Cerebellum (tissue), 4 donors: ENCODE measurements at places on chromosomes 4 and X.

DNA sequence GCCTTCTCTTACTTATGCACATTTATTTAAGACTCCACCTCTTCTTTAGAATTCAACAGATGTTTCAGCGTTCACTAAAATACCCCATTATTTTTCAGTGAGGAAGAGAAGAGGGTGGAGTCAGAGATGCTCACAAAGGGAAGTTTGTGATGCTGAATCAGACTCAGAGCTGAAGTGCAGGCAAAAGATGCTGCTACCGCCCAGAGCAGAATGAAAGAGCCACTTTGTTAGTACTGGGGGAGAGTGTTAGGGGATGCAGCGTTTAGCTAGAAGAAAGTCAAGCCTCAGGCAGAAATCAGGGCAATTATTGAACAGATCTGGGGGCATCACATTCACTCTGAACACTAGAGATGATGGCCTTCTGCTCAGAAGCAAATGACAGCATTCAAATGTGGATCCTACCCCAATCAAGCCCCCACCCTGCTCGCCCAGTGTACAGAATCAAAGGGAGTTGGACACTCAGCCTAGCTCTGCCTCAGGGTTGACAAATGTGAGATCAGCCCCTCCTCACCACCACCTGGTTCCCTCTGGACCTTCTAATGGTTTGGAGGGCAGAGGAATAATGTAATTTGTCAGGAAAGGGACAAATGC lies 138.3 kb downstream of the UNC5C start:
- no peak for DNase-seq

DNA sequence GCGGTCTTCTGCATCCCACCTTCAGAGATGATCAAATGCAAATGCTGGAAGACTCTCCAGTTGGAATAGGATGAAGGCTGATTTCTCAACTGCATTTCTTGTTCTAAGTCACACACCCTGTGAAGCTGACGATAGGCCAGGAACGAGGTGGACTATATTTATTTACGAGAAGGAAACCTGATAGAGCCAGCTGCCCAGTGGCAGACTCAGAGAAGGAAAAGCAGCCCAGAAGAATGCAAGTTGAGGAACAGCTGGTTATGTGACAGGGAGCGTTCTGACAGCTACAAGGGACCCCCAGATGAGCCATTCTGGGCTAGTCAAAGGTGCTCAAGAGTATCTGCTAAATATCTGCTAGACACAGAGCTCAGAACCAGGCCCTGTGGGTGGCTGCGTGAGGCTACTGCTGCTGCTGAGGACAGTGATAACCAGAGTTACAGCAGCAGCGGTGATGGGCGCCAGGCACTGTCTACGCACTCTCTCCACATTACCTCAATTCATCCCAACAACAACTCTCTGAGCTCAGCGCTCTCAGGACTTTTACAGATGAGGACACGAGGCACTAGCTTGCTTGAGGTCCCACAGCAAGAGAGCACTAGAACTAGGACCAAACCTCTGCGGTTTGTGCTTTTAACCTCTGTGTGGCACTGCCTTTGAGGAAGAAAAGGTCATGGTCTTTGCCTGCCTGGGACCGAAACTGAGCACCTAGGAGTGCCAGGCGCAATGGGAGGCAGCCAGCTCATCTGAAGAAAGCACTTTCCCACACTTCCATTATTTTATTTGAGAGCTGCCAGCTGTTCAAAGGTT lies 69.0 kb downstream of the GATB start:
- DNase-seq: no peak

GRCh38 chrX:16445166-16445752 lies 204.7 kb upstream of the S100G start:
- no peak for DNase-seq

- DNase-seq: no peak
Measured at GRCh38 chr4:143375326-143376073, 38.8 kb downstream of the GAB1 start.

- no peak for DNase-seq
Measured at GRCh38 chrX:20300822-20301221, 34.1 kb upstream of the RPS6KA3 start.
